ENCODE measurements at places on chromosomes 12 and 14. TPM values are rescaled to one million over a fixed set of nuclear protein-coding genes. Genes with fewer than 3 reads are reported as not detected.

Gene ST8SIA1
- total RNA-seq: 0.93 TPM

Gene KRT2
- not detected for total RNA-seq

Gene TMEM132D
- not detected for total RNA-seq

Gene KRT74
- not detected for total RNA-seq

Gene KCNA5
- total RNA-seq: not detected

Gene GALNT16
- total RNA-seq: 1.1 TPM

Gene DNM1L
- total RNA-seq: 53.4 TPM

Gene CHGA
- not detected for total RNA-seq

Gene TOX4
- total RNA-seq: 35.8 TPM

Gene DLGAP5
- total RNA-seq: 1.1 TPM

Gene A2M
- total RNA-seq: 19.0 TPM

Gene SIX1
- 8.2 TPM for total RNA-seq

Gene CLEC2A
- not detected for total RNA-seq

Gene PPFIA2
- not detected for total RNA-seq

Gene DYRK2
- 21.9 TPM for total RNA-seq

Gene KRT73
- total RNA-seq: not detected

Gene VRTN
- not detected for total RNA-seq

Gene MIP
- not detected for total RNA-seq

Gene GPX2
- not detected for total RNA-seq

Gene AKAP6
- 0.35 TPM for total RNA-seq

Gene FOXM1
- total RNA-seq: 3.3 TPM

Gene CLMN
- total RNA-seq: 0.35 TPM

Gene CLEC4D
- total RNA-seq: not detected

Gene SERPINA5
- not detected for total RNA-seq

Gene GSG1
- 55.0 TPM for total RNA-seq

Gene GPR132
- total RNA-seq: 1.4 TPM

Gene ITGA7
- total RNA-seq: 15.5 TPM

Gene PHLDA1
- total RNA-seq: 19.5 TPM

Measured in pericardium fibroblast (primary cell).